ENCODE measurements at places on chromosomes 6 and 20. TPM values are rescaled to one million over a fixed set of nuclear protein-coding genes. Genes with fewer than 3 reads are reported as not detected.

- no peak overlapping the region for H3K27ac ChIP-seq
- H3K27me3 ChIP-seq = no peaks in the 10 kb centered on the region
- H3K36me3 ChIP-seq = peaks cover 86% of the 10 kb centered on the region
- peaks cover 10% of the 10 kb centered on the region for H3K4me1 ChIP-seq
- no peak for DNase-seq
These were observed 73.0 kb downstream of the RREB1 start for GRCh38 chr6:7180751-7181150.

GRCh38 chr6:18185624-18186023 lies 30.4 kb downstream of the KDM1B start:
- DNase-seq = no peak
- no peak overlapping the region for H3K4me3 ChIP-seq
- H3K36me3 ChIP-seq = no peaks in the 10 kb centered on the region
- no peak overlapping the region for H3K27ac ChIP-seq
- H3K4me1 ChIP-seq = no peaks in the 10 kb centered on the region

- no peak overlapping the region for H3K27ac ChIP-seq
- H3K4me1 ChIP-seq = no peaks in the 10 kb centered on the region
- no peak for DNase-seq
- no peaks in the 10 kb centered on the region for H3K36me3 ChIP-seq
- no peak overlapping the region for H3K4me3 ChIP-seq
These were observed 423.8 kb upstream of the SULF2 start for GRCh38 chr20:48209102-48209501.

- H3K36me3 ChIP-seq = no peaks in the 10 kb centered on the region
- H3K4me1 ChIP-seq = no peaks in the 10 kb centered on the region
- no peak for DNase-seq
- H3K27ac ChIP-seq = no peak overlapping the region
- no peaks in the 10 kb centered on the region for H3K27me3 ChIP-seq
- no peak overlapping the region for H3K4me3 ChIP-seq
These were observed 262.6 kb upstream of the PRND start for GRCh38 chr20:4459081-4459480.

- no peak overlapping the region for H3K4me3 ChIP-seq
- peaks cover 18% of the 10 kb centered on the region for H3K27me3 ChIP-seq
- no peak for DNase-seq
- H3K27ac ChIP-seq = no peak overlapping the region
- H3K36me3 ChIP-seq = no peaks in the 10 kb centered on the region
These were observed 25.0 kb downstream of the TTBK1 start for GRCh38 chr6:43268355-43268700.

ELOVL4 gene
- total RNA-seq = 0.24 TPM

- H3K27ac ChIP-seq = no peak overlapping the region
- H3K4me3 ChIP-seq = no peak overlapping the region
- no peaks in the 10 kb centered on the region for H3K4me1 ChIP-seq
- H3K27me3 ChIP-seq = no peaks in the 10 kb centered on the region
- no peak for DNase-seq
These were observed 129.3 kb downstream of the KLHL32 start for GRCh38 chr6:97053643-97054411.

DNA sequence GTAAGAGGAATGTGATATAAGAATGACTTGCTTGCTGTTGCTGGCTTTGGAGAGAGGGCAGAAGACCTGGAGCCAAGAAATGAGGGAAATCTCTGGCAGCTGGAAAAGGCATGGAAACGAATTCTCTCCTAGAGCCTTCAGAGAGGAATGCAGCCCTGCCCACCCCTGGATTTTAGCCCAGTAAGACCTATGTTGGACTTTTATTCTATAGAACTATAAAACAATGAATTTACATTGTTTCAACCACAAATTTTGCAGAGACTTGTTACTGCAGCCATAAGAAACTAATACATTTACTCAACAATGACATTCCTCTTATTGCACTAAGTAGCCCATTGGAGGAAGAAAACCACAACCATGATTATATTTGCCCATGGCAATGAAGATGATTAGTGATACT lies 39.5 kb upstream of the PREP start:
- no peaks in the 10 kb centered on the region for H3K36me3 ChIP-seq
- no peak for DNase-seq
- H3K27ac ChIP-seq = no peak overlapping the region
- no peaks in the 10 kb centered on the region for H3K27me3 ChIP-seq
- no peaks in the 10 kb centered on the region for H3K4me1 ChIP-seq

STK4 gene
- 5.1 TPM for total RNA-seq

SPATS1 gene
- not detected for total RNA-seq

GRCh38 chr6:137717074-137718073 lies 149.7 kb upstream of the TNFAIP3 start:
- H3K4me1 ChIP-seq = no peaks in the 10 kb centered on the region
- no peak overlapping the region for H3K4me3 ChIP-seq
- H3K27me3 ChIP-seq = no peaks in the 10 kb centered on the region
- DNase-seq = no peak

DNA sequence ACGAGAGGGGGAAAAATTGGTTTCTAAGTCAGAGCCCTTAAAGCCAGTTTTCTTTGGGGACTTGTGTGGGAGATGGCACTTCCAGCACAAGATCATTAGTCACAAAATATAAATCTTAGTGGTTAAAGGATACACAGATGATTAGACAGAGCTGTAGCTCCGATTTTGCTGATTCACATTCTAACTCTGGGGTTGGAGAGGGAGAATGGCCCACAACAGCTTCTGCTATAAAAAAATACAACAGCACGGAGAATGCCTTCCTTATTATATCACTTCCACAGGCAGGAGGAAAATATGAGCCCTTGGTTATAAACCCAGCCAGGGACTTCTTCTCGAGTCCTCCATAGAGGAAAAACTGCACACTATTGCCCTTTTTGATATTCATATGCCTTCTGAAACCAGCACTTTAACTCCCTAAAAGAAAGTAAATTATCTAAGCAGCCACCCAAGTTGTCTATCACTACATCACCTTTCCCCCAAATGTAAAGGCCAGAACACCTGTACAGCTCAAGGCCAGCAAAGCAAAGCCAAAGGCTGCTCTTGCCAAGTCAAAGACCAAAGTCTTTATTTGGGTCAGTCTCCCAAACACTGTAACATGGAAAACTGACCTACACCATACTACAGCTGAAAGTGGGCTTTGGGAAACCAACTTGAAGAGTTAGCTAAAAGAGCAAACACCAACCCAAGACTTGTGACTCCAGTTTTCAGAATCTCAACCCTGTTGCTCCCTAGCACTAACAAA lies 10.4 kb downstream of the MRPL14 start:
- peak overlapping the region; percentile 99 for H3K27ac ChIP-seq
- peaks cover 4% of the 10 kb centered on the region for H3K36me3 ChIP-seq
- H3K4me3 ChIP-seq = peak overlapping the region; percentile 23
- no peak for DNase-seq

MMP24OS gene
- 25.1 TPM for total RNA-seq

GRCh38 chr20:59771506-59772372 lies 161.7 kb downstream of the SYCP2 start:
- H3K36me3 ChIP-seq = no peaks in the 10 kb centered on the region
- H3K4me3 ChIP-seq = no peak overlapping the region
- H3K27ac ChIP-seq = no peak overlapping the region
- H3K27me3 ChIP-seq = no peaks in the 10 kb centered on the region
- no peak for DNase-seq

ID4 gene
- 2.6 TPM for total RNA-seq

DNA sequence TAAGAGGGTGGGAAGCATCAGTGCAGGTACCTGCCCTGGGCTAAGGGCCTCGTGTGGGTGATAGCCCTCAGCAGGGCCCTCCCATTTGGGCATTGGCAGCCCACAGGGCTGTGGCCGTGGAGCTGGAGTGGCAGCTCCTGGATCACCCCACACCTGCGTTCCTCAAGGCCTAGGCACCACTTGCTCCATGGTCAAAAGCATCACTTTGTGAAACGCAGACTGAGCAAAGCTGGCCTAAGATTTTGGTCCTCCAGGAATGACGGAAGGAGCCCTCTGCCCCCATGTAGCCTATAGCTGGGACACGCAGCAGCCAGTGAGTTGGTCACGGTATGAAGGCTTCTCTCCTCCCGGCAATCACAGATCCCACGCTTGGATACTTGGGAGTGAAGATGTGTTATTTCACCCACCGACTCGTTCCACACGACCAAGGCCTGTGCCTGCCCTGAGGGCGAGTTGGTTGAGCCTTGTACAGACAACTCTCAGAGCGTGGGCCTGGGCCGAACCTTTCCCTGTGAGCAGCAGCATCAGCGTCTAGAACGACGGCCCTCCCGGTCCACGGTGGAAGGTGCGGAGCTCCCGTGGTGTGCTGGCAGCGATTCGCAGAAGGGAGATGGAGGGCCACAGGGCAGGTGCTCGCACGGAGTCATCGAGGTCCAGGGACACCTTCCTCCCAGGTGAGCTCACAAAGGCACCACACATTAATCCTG lies 39.7 kb downstream of the THBS2 start:
- peaks cover 3% of the 10 kb centered on the region for H3K4me1 ChIP-seq
- H3K36me3 ChIP-seq = no peaks in the 10 kb centered on the region

All from psoas muscle (tissue), 8 donors.